ENCODE measurements at places on chromosomes 16 and 17.
A peak's percentile ranks its signal among the peaks of the same experiment; 100 is the strongest.

DNA sequence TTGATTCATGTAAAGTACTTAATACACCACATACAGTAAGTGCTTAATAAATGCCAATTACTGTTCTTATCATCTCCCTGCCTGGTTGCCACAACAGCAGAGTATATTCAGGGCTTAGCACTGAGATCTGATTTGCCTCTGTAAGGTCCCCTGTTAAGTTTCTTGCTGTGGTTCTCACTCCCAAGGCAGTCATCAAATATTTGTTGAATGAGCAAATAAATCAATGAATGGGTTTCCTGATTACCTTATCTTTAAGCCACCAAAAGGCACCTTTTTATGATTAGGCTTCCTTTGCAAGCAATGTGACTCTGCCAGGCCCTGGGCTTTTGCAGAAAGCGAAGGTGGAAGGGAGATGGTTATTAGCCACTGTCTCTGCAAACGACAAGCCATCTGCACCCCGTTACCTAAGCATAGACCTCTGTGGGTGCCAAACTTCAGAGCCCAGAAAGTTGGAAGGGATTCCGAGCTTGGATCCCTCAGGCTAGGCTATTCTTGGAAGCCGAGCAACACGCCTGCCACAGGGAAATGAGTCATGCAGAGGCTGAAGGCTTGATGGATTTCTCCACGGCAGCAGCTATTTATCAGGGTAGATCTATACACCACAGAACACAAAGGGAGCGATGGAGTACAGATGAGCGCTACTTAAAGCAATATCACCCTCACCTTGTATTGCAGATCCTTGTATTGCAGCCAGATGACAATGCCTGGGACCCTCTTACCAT lies 102.0 kb downstream of the GRIN2A start:
- DNase-seq: peak; percentile 20

GRCh38 chr16:8901320-8901861 lies 19.2 kb downstream of the LITAFD start:
- no peak for DNase-seq

GRCh38 chr17:4710693-4711634 lies 532 bp downstream of the ARRB2 start:
- DNase-seq: peak; percentile 60

- DNase-seq: peak; percentile 47
These were observed 48.2 kb upstream of the MEIOC start for GRCh38 chr17:44607836-44608690.

GRCh38 chr16:69423189-69423588 lies 1.2 kb upstream of the CYB5B start:
- DNase-seq: no peak

GRCh38 chr16:12318661-12319427 lies 342.3 kb downstream of the SNX29 start:
- DNase-seq: no peak
